ENCODE measurements at places on chromosomes 4 and X.
A peak's percentile ranks its signal among the peaks of the same experiment; 100 is the strongest.

- no peak for DNase-seq
Observed at GRCh38 chr4:110296892-110297291, 98.5 kb upstream of the ELOVL6 start.

DNA sequence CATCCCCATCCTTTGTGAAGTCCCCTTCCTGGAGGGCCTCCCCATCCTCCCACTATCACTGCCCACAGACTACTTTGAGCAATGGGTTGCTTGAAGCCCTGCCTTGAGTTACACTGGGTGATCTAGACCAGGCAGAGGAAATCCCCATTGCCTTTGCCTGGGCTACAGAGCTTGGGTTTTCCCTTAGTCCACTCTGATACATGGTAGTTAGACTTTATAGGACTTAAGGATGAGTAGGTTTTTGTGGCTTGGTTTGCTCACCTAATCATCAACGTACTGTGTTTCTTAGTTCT lies 56.6 kb downstream of the TMEM131L start:
- DNase-seq: peak; percentile 25

DNA sequence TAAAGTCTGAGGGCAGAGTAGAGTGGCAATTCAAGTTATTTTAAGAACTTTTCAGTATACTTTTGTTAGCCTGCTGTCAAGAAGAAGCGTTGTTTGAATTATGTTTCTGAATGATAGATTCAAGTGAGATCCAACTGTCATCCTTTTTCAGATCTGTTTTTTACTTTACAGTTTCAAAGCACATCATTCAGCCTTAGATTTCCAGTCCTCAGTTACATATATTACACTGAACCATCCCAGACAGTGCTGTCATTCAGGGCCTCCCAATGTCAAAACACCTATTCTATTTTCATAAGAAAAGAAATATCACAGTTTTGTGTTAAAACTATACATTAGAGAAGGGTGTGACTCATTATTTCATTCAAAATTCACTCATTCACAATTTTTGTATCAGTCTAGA lies 856.9 kb downstream of the ADGRL3 start:
- DNase-seq: no peak

GRCh38 chrX:19121898-19122640 lies at the start of gene ADGRG2:
TSS of gene ADGRG2 (minus strand) at chrX:19122468. CDS start at chrX:19068834, 53,634 bp downstream.
- no peak for DNase-seq

DNA sequence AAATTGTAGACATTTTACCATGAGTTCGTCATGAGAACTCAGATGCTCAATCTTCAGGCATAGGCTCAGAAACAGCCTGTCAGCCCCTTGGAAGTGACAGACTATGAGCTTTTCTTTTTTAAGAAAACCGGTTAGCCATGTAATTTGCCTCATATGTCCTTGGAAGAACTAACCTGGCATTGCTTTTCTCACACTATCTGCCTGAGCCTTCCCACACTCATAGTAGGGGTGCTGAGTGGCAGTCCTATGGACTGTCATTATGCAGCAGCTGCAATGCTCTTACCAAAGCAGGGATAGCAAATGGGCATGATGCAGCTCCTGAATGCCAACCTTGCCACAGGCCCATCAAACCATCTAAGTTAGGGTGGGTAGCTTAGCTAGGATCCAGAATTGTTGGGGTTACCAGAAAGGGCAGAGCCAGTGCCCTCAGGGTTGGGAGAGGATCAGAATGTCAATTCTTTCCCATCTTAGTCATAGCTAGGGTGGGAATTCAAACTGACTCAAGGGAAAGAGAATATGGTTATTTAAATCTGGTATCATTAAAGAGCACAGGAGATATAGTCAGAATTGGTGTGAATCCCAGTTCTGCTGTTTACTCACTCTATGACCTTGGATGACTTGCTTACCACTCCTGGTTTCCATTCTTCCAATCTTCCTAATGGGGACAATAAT lies 230.6 kb upstream of the CPEB2 start:
- no peak for DNase-seq

GRCh38 chr4:89836031-89836745 lies 773 bp downstream of the SNCA start:
- DNase-seq: no peak
